ENCODE measurements at places on chromosomes 3 and 15.

DNA sequence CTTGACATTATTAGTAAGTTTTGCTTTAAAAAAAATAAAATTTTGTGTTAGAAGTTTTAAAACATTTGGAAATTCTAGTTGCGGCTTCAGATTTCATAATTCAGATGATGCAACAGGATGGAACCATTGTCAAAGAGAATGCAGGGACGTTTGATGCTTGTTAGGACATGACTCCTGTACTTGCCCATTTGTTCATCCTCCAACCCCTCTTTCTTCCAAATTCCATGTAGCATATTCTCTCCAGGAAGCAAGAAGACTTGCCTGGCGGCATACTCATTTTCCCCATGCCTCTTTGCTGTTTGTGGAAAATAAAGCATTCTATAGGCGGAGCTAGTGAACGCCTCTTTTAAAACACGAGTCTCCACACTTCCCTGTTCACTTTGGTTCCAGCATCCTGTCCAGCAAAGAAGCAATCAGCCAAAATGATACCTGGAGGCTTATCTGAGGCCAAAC is at the start of gene CSTA:
Gene CSTA (plus strand): TSS at position 378 of the 453 bp plus-strand sequence. CDS start 45 bp downstream, at position 423.
- DNase-seq: no peak

DNA sequence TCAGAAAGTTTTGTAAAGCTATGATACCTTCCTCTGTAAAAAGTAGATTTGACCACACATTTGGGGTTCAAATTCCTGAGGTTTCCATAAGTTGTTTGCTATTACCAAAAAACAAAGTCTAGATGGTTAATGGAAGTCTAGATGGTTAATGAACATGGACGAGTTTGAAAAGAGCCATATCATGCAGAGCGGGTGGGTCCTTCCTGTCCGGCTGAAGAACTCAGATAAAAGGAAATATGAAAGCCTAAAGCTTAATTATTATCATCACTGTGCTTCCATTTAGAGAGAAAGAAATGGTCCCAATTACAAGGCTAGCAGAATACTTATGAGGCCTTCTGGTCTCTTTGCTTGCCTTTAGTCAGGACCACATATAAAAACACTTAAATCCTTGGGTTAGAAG is 132.1 kb upstream of the SATB1 start:
- DNase-seq: no peak

- DNase-seq: no peak
These were observed 173.3 kb upstream of the GOLIM4 start for GRCh38 chr3:168269001-168269400.

- DNase-seq: no peak
These were observed 29.9 kb upstream of the TTC14 start for GRCh38 chr3:180571831-180572598.

DNA sequence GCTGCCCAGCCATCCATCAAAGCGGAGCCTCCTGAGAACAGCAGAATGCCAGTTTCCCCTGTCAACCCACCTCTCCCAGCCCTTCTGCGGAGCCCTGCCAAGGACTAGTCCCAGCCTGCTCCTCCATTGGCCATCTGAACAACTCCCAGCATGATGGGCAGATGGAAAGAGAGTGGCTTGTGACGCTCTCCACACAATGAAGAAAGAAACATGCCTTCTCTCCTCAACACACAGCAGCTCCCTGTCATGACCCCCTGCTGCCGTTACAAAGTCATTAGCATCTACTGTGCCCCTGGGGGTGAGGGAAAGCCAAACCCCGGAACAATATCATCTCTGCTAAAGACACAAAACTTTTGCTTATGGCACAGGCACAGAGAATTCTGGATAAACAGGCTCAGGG is 33.6 kb downstream of the MECOM start:
- DNase-seq: no peak

DNA sequence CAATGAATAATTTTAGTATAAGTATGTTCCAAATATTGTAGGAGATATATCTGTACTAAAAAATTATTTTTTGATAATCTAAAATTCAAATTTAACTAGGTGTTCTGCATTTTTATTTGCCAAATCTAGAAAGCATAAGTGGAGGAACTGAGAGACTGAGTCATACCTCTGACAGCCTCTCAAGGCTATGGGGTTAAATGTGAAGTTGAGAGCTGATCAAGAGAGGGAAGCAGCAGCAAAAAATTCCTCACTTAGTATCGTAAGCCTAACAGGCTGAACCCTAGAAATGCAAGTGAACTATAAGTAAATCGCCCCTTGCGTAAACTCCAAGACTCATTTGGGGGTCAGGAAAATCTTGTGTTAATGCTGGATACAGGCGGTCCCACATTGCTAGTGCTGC is 12.8 kb upstream of the TOPAZ1 start:
- no peak for DNase-seq

DNA sequence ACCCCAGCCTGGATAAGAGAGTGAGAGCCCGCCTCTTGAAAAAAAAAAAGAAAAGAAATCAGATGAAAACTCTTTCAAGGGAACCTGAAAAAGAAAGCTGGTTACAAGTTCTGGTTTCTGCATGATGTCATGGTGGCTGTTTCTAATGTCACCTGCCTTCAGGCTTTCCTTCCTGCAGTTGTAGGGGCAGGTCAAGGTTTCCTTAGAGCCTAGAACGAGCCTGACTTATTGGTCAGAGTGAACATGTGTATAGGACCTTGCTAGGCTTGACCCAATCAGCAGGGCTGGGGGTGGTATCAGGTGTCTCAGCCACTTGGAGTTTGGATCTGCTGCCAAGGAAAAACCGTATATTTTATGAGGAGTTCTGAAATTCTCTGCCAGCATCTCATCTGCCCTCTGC is 3.8 kb downstream of the IVD start:
- DNase-seq: no peak

DNA sequence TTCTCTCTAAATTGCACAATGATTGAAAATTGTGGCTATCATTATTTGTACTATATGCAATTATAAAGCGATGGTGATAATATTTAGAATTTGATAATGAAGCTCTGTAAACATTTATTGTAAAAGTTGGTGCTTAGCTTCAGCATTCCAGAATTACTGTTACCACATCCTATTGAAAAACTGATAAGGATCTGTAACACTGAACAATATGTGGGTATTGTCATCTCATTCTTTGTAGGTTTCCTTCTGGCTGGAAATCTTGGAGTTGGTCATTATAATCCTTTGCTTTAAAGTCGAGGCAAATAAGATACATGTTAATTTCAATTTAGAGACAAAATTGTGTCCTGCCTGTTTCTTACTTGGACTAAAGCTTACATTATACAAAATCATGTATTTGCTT is 323.4 kb upstream of the GOLIM4 start:
- no peak for DNase-seq

- DNase-seq: no peak
These were observed 812 bp upstream of the SLC12A8 start for GRCh38 chr3:125213364-125213755.

GRCh38 chr15:84833447-84834228 is 16.5 kb downstream of the ALPK3 start:
- DNase-seq: no peak

DNA sequence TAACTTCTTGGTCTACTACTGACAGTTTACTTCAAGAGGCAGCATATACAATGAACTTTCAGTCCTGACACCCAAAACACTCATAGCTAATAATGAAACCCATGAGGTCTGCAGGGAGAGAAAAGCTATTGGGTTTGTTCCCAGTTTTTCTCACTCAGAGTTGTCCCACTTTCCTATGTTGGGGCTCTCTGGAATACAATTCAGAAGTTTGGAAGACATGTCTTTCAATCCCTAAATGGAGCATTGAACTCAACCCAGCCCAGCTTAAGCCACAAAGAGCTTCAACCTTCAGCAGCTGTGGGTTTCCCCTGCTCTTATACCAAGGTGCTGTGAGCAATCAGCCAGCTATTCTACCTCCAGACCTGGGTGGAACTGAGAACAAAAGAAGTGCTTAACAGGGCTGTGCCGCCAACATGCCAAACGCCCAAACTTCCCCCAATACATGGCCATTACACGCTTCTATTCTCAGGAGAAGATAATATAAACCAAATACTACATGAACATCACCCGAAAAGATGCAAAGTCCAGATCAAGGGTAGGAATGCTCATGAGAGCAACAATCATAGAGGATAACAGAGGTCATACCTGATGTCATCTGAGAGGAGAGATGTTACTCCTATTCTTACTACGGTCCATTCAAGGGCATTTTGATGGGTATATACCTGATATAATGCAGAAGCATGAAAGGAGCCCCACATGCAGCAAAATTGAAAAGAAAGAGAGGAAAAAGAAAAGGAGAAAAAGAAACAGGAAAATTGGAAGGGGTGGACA is 131.2 kb upstream of the TGFBR2 start:
- no peak for DNase-seq

DNA sequence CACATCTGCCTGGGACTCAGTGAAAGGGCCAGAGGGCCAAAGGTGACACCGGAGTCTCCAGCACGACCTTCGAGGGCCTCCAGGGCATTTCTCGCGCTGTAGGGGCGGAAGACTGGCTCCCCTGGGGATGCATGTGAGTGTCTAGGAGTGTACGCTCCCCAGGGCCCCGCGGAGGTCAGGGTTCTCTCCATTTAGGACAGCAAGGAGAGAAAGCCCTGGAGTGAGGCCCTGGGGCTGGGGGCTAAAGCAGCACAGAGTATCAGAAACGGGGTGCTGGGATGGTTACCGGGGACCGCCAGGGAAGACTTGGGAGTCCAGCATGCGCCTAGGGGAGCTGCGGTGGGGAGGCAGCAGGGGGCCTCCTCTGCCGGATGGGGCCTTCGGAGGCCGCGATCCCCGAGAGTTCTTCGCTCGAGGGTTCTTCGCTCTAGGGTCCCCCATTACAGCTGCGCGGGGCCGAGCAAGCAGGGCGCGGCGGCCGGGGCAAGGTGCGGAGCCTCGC is 595 bp upstream of the APBA2 start:
- no peak for DNase-seq

- no peak for DNase-seq
These were observed 4.3 kb downstream of the C15orf39 start for GRCh38 chr15:75206006-75206405.

GRCh38 chr3:51946796-51947195 is 4.6 kb downstream of the PARP3 start:
- DNase-seq: no peak

GRCh38 chr15:22992024-22992326 is 11.8 kb upstream of the CYFIP1 start:
- DNase-seq: no peak

- DNase-seq: no peak
These were observed 5.9 kb upstream of the GPR87 start for GRCh38 chr3:151322511-151322910.

DNA sequence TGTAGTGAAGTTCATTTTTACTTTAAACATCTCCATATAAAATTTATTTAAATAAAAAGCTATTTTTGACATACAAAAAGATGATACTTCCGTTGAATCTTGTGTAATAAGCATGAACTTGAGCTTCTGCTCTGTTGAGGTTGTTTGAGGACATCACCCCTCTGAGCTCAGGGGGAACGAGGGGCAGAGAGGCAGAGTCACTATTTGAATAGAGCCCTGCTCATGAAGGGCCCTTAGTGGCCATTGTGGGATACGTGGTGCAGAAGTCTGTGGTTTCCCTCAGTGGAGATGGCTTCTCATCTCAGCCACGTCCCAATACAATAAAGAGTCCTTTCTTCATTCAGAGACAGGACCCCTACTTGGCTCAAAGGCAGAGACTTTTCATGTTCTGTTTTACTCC is 10.6 kb downstream of the CEMIP start:
- DNase-seq: no peak

DNA sequence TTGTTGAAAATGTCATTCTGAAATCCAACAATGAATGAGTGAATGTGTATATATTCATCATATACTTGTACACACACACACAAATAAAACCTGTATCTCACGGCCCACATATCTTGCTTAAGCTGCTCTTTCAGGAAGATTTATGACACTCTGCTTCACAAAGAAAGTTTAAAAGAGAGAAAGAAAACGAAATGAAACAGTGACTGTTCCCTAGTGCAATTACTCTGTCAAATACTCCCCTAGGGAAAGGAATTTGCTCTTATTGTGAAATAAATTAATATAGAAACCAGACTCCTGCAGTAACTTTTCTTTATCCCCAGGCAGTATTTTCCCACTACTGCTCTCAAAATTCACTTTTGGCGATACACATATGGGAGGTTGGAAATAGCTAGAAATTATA is 329.1 kb downstream of the VPS13C start:
- DNase-seq: no peak

DNA sequence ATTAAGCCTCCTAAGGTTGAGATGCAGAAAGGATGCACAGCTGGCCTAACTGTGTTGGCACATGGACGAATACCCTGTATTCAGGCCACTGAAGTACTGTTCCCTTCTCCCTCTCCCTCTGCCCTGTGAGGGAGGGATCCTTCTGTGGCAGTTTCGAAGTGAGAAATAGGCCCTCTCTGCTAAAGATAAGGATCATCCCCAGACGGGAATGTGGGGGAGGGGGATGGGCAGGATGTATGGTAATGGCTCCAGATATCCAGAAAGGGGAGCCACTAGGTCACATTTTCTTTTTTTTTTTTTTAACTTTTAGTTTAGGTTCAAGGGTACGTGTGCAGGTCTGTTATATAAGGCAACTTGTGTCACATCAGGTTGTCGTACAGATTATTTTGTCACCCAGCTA is 463.1 kb downstream of the TBL1XR1 start:
- no peak for DNase-seq

DNA sequence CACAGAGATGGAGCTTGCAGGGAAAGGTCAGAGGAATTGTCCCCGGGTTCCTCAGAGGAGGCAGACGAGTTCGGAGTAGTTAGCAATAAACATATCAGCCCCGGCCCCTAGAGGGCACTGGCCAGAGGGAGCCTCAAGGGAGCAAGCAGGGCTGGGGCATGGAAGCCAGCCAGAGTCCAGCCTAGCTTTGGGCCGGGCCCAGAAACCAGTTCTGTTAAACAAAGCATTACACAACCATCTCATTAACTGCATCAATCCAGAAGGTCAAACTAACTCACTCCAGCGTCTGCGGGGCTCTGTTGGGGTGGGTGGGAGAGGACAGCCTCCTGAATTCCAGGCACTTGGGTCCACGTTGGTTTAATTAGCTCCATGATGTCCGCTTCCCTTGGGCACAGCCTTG is 41.0 kb upstream of the IREB2 start:
- no peak for DNase-seq

- no peak for DNase-seq
These were observed 53.7 kb downstream of the NKIRAS1 start for GRCh38 chr3:23863060-23863459.

GRCh38 chr3:16888785-16889607 is 4.2 kb downstream of the PLCL2 start:
- no peak for DNase-seq

GRCh38 chr3:197801891-197802778 is 11.1 kb downstream of the LRCH3 start:
- peak; percentile 23 for DNase-seq

DNA sequence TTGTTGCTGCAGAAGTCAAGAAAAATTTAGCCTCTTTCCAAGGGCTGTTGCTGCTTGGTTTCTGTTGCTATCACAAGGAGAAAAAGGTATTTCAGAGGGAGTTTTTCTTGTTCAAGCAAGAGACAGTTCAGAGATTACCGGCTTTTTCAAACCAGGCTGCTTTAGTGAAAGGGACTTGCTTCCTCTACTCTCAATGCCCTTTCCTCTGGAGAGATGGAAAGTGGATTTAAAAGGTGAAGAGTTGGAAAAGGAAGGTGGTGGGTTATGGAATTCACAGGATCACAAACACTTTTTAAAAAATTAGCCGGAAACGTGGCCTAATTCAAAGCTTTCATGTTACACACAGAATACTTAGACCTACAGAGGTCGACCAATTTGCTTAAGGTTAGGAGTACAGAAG is 1.1 kb downstream of the PARP6 start:
- no peak for DNase-seq
